ENCODE measurements at places on chromosomes 4 and X. TPM values are rescaled to one million over a fixed set of nuclear protein-coding genes. Genes with fewer than 3 reads are reported as not detected.

MAPK10 gene
- 28.8 TPM for total RNA-seq

LAMTOR3 gene
- 28.4 TPM for total RNA-seq

ZNF185 gene
- 8.5 TPM for total RNA-seq

WDR17 gene
- total RNA-seq: 1.7 TPM

GRCh38 chr4:139963708-139964107 lies 190.3 kb downstream of the MAML3 start:
- DNase-seq: no peak

GRCh38 chrX:133859860-133860259 lies 125.5 kb downstream of the GPC3 start:
- no peak for DNase-seq

- DNase-seq: no peak
Measured at GRCh38 chr4:121989715-121990114, 37.9 kb upstream of the TRPC3 start.

DNA sequence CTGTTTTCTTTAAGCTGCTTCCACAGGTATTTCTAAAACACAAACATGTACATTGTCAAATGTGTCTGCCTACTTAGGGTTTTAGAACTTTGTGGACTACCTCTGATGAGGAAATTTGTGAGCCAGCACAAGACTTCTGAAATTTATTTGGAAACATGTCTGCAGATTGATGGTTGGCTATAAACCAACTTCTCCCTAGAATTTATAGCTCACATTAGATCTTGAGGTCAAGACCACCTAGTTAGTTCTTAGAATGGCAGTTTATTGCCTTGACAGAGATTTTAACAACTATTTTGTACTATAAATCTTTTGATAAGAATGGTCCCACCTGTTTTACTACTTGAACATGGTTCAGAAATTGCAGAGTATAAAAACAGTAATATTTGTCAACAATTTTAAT lies 72.7 kb upstream of the AADAT start:
- no peak for DNase-seq

DGAT2L6 gene
- not detected for total RNA-seq

CENPVL2 gene
- not detected for total RNA-seq

- no peak for DNase-seq
Measured at GRCh38 chr4:89353514-89353913, 45.9 kb upstream of the GPRIN3 start.

DNA sequence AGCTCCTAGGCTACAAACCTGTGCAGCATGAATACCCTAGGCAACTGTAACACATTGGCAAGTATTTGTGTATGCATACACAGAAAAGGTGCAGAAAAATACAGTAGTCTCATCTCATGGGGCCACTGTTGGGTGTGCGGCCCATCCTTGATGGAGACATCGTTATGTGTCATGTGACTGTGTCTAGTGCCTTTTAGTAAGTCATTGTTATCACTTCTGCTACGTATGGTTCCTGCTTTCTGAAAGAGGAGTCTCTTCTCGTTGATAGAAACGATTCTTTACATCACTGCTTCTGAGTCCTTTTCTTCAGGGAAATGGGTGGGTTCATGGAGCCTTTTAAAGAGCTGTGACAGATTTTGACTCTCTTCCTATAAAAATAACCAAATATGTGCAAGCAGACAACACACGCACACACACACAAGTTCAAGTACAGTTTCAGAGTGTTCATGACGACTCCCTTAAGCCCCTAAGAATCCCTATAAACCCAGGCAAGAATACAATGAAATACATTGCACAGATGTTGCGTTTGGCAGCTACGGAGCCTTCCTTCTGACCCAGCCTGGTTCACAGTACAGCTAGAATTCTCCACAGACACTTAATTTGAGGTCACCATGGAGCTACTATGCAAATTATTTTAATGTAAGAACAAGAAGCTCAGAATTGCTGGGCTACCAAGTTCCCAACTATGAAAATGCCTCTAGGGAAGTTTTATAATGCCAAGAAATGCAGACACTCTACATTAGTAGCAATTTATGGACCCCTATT lies 10.2 kb upstream of the STK32B start:
- no peak for DNase-seq

DNA sequence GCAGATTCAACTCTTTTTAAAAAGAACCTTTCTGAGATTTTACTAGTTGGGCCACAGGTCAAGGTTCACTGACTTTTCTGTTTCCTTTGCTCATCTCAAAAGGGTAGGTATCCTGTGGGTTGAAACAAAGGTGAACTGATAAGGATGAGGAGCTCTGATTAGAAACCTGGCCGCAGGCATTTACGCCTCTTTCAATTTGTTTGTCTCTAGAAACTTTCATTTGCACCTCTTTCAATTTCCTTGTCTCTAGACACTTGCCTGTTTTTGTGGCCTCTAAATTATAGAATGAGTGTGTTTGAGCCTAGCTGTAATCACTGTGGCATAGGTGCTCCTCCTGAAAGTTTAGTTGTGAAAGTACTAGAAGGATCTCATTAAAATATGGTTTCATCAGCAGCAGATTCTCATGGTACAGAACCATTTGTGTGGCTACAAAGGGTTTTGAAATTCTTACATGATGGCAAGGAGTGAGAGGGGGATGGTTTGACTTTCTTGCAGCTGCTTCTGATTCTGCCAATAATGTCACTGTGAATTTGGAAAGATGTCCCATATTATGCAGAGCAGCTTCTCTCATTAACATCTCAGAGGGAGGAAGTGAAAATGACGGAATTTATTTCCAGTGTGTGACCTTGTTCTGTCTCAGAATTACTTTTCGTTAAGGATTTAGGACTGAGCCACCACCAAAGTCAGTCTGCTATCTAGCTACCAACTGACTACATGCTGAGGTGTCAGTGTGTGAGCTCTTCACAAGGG lies 142.2 kb downstream of the SH2D1A start:
- no peak for DNase-seq

UBE2D3 gene
- 245 TPM for total RNA-seq

S100G gene
- not detected for total RNA-seq

GRCh38 chr4:186725469-186726425 lies 2.1 kb upstream of the FAT1 start:
- DNase-seq: no peak

- DNase-seq: no peak
Measured at GRCh38 chr4:53586121-53586816, 5.0 kb downstream of the LNX1 start.

LIMCH1 gene
- 158 TPM for total RNA-seq

DNA sequence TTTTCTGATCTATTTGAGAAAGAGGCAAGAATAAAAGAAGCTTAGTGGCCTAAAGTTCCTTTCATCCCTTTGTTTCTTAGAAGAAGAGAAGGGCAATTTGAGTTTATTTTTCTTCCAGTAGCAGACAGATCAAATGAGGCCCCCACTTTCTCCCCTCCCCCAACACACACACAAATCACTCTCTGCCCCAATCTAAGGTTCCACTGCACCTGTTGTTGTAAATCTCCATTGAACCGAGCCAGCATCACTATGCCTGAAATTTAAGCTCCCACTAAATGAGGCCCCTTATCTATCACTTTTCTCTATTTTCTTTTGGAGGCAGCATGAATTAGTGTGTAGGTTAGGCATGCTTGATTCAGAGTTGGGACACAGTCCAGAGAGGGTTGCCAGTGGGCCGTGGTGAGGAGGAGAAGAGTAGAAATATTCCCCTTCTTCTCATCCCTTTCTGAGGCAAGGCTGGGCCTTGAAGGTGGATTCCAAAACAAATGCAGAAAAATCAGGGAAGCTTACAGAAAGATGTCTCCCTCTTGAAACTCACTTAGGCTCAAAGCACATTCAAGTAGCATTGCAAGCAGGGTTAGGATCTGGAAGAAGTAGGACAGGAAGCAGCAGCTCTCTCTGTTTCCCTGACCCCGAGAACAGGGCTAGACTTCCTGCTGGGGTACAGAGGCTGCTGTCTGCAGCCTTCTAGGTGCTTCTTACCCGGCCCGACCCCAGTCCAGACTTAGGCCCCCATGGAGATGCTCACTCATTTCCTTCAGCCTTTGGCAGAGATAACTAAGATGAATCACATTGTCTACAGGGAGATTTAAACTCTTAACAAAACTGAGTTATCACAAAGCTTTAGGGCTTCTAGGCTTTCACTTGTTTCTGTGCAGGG lies 70.7 kb downstream of the RASL11B start:
- no peak for DNase-seq

GRCh38 chr4:184534511-184535391 lies 60.4 kb upstream of the IRF2 start:
- DNase-seq: no peak

DNA sequence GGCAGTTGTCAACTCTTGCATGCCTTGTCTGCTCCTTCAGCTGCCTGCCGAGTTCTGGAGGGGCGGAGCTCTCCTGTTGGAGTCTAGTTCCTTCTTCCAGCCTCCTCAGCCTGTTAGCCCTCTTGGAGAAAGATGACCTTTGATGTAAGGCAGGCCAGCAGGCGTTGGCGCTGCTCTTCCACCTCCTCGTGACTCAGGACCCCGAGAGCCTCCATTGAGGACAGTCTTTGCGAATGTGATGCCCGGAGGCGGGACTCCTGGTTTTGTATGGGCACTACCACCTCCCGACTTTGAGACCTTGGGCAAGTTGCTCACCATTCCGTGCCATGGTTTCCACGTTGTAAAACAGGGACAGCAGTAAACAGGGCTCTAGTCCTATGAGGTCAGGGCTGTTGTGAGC lies 108.3 kb downstream of the TENM3 start:
- DNase-seq: no peak

- DNase-seq: no peak
Measured at GRCh38 chr4:13982010-13982409, 354.5 kb upstream of the BOD1L1 start.

- no peak for DNase-seq
Measured at GRCh38 chr4:143399113-143399949, 62.7 kb downstream of the GAB1 start.

DNA sequence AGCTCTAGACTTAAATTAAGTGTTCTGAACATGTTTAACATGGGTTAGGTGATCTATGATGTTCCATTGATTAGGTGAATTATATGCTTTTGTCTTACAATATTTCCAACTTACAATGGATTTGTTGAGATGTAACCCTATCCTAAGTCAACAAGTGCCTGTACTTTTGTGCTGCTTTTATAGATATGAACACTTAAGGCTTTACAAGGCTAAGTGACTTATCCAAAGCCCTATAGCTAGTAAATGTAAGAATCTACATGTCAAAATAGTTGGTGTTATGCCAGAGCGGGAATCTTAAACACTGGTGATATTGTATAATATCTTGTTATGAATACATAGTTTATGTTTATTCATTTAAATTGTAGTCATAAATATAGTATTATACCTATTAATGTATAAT lies 1629.1 kb upstream of the IGFBP7 start:
- no peak for DNase-seq

GRCh38 chr4:165383591-165384073 lies 4.8 kb downstream of the CPE start:
- DNase-seq: no peak

PNMA6A gene
- 8.7 TPM for total RNA-seq

GRCh38 chrX:153702336-153703035 lies 14.8 kb downstream of the SLC6A8 start:
- DNase-seq: no peak

INTS6L gene
- total RNA-seq: 9.3 TPM

SLC49A3 gene
- 9.1 TPM for total RNA-seq

COL4A5 gene
- 53.5 TPM for total RNA-seq

DNA sequence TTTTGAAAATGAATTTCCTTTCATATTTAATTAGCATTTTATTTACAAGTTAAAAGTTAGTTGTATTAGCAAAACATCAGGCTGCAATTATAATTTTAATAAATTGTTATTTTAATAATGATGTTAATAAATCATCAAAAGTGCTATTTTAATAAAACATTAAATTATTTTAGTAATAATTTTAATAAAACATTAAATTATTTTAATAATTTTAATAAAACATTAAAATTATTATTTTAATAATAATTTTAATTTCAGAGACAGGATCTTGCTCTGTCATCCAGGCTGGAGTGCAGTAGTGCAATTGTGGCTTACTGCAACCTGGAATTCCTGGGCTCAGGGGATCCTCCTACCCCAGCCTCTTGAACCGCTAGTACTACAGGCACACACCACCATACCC lies 10.8 kb downstream of the RAP2C start:
- DNase-seq: no peak

- DNase-seq: no peak
Measured at GRCh38 chr4:113593400-113594230, 167.9 kb downstream of the CAMK2D start.

XAGE1A gene
- not detected for total RNA-seq

All from thoracic aorta (tissue), 2 donors.